ENCODE measurements at places on chromosomes 7 and 10. TPM values are rescaled to one million over a fixed set of nuclear protein-coding genes. Genes with fewer than 3 reads are reported as not detected.

- no peak for DNase-seq
Measured at GRCh38 chr7:90269163-90269562, 24.2 kb downstream of the CFAP69 start.

DNA sequence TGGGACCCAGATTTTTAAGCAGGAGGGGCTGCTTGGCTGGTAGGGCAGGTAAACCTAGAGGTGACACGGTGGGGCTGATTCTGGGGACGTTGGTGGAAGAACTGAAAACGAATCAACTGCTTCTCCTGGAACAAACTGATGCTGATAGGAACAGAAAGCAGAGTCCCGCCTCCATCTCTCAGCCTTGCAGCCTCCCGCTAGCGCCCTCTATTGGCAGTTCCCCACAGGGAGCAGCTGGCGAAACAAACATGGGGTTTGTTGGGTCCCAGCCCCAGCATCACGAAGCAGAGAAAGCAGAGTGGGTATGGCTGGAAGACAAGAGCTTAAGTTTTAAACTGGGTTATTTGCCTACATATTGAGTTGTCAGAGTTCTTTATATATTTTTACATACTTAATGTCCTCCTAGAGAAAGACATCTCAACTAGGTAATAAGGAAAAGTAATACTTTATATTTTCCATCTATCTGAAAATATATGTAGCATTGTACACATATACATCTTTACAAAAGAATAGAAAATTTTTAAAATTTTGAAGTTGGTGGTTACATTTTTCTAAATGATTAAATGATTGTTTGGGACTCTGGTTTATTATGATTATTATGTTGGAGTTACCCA lies 42.3 kb upstream of the FOXI2 start:
- DNase-seq: no peak

GRCh38 chr10:126110489-126111180 lies 214.3 kb downstream of the FANK1 start:
- DNase-seq: peak; percentile 61

- DNase-seq: no peak
Measured at GRCh38 chr7:24560772-24561171, 12.5 kb upstream of the PALS2 start.

DNA sequence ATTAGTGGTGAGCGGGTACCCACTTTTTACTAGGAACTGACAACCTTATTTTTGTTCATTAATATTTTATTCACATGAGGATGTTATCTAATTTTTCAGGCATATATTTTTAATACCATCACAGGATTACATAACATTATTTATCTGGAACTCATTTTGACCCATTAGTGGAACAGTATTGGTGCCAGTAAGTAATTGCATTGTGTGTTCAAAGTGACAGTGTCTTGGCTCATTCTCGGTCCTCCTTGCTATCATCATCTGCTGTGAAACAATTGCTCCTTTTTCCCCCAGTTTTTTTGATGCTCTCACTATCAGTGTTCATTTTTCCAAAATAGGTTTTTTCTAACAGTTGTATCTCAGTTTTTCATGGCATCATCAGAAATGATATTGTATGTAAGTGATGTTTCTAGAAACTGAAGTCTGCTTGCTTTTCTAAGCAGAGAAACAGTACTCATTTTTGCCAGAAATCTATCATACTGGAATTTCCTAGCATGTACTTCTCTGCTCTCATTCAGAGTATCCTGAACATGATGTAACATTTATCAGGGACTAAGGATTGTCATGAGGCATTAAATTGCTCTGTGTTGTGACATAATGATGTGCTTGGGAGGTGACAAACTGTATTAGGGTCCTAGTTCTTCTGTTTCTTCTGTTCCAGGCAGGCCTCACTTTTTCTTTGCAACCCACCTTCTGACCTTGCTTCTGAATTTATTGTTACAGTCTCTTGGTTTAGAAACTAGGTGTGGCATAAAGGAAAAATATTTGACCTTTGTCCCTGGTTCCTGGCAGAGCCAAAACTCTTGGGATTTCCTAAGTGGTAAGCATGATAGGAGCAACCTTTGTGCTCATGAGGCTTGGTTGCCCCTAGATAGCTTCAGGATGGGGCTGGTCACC lies 4.2 kb downstream of the NUB1 start:
- no peak for DNase-seq

GRCh38 chr10:35545878-35546590 lies 59.1 kb upstream of the GJD4 start:
- peak; percentile 76 for DNase-seq

SLC26A3 gene
- not detected for polyA plus RNA-seq

GRCh38 chr7:99679032-99679399 lies 780 bp downstream of the CYP3A5 start:
- peak; percentile 14 for DNase-seq

ASNS gene
- polyA plus RNA-seq: 26.8 TPM

EPO gene
- not detected for polyA plus RNA-seq

DNA sequence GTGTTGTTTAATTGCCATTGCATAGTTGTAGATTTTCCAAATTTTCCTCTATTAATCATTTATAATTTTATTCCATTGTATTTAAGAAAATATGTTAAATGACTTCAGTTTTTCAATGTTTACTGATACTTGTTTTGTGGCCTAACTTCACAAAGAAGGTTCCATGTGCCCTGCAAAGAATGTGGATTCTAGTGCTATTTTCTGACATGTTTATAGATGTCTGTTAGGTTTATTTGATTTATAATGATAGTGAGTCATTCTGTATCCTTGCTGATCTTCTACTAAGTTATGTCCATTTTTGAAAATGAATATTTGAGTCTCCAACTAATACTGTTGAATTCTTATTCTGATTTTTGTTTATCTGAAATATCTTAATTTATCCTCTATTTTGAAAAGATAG lies 369.0 kb downstream of the MAGI2 start:
- peak; percentile 17 for DNase-seq

DNA sequence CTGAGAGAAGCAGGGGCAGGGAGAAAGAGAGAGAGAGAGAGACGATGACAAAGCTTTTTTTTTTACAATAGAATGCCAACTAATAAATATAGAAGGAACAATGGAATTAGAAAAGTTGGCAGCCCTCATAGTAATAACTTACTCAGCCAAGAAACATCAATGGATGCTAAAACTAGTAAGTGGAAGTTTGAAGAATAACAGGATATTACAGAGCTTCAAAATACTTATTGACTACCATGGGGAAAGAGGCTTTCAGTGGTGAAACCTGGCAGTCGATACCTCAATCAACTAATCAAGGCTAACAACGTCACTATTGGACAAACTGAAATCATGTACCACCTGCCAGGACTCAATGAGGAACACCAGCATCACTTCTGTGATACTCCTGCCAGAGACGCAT lies 100.5 kb upstream of the LRRC4 start:
- no peak for DNase-seq

GHRHR gene
- not detected for polyA plus RNA-seq

DNA sequence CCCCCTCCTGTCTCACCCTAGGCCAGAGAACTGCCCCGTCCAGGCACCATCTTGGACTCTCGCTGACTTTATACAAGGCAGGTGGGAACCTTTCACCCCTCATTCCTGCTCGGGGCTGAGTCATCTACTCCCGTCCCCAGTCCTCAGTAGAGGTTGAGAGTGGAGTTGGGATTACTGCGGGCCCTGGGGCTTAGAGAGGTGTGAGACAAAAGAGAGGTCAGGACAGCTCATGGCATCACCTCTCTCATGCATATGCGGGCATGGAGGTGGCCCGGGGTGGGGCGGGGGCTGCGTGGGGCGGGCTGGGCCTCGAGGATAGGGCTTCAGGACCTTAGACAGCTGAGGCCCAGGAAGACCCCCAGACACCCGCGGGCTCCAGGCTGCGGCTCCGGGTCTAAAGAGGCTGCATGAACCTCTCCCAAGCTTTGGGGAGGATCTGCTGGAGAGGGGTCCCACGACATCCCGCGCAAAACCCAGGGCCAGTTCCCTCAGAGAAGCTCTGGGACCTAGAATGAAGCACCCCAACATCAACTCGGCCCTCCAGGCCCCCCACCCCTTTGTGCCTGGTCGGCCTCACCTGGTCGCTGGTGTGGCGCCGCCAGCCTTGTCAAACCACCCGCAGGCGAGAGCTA lies 317 bp downstream of the PDZD7 start:
- DNase-seq: no peak

PPP3CB gene
- polyA plus RNA-seq: 38.8 TPM

- DNase-seq: no peak
Measured at GRCh38 chr7:45627691-45628456, 53.7 kb downstream of the ADCY1 start.

TRPV5 gene
- not detected for polyA plus RNA-seq

DNA sequence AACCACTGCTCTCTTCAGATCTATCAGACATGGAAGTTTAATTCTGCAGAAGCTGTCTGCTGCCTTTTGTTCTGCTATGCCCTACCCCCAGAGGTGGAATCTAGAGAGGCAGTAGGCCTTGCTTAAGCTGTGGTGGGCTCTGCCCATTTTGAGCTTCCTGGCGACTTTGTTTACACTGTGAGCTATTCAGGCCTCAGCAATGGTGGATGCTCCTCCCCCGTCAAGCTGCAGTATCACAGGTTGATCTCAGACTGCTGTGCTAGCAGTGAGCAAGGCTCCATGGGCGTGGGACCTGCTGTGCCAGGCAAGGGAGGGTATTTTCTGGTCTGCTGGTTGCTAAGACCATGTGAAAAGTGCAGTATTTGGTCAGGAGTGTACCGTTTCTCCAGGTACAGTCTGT lies 45.1 kb upstream of the CDK14 start:
- no peak for DNase-seq

GRCh38 chr10:81219758-81220157 lies 655.2 kb upstream of the NRG3 start:
- no peak for DNase-seq

DNA sequence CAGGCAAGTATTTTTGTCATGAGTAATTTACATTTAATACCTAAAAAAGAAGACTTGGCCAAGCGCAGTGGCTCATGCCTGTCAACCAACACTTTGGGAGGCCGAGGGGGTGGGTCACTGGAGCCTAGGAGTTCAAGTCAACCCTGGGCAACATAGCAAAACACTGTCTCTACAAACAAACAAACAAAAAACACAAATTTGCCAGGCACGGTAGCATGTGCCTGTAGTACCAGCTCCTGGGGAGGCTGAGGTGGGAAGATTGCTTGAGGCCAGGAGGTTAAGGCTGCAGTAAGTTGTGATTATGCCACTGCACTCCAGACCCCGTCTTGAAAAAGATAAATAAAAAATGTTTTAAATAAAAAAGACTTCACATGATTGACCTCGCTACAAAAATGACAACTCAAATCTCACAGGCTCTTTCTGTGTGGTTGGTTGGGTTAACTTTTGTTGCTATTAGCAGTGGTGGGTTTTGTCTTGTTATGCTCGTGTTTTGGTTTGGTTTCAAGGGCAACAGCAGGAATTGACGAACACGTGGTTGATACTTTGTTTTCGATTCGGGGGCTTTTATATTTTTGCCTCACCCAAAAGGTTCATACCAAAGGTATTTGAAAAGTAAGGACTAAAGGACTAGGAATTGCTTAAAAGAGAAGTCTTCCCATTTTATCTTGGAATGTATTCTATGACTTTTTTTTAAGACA lies 227.2 kb upstream of the MKLN1 start:
- no peak for DNase-seq

- no peak for DNase-seq
Measured at GRCh38 chr10:126907423-126907970, 2.3 kb downstream of the DOCK1 start.

DNA sequence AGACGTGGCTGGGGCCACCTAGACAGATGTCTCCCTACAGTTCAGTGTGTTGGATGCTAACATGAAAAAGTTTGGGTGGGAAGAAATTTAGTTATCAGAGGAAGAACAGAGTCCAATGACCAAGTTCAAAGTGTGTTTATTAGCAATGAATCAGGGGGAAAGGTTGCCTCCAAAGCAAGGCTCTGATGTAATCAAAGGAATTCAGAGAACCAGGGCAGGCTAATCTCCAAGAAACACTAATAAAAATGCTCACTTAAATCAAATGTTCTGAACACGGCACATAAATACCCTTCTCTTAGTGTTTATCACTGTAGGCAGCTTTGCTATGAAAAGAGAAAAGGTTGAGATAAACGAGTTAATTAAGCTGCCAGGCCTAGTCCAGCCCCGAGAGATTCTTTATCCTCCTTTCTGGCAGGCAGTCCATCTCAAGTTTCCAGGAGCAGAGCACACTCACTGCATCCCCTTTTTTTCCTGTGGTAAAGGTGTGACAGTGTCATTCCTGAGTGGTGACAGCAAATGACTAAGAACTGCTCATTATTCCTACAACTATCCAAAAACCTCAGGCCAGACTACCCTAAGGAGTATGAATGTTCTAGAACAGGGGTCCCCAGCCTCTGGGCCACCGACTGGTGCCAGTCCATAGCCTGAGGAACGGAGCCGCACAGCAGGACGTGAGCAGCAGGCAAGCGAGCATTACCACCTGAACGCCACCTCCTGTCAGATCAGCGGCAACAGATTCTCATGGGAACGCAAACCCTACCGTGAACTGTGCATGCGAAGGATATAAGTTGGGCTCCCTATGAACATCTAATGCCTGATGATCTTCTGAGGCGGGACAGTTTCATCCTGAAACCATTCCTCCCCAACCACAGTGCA lies 66.9 kb upstream of the FHIP2A start:
- peak; percentile 81 for DNase-seq

DNA sequence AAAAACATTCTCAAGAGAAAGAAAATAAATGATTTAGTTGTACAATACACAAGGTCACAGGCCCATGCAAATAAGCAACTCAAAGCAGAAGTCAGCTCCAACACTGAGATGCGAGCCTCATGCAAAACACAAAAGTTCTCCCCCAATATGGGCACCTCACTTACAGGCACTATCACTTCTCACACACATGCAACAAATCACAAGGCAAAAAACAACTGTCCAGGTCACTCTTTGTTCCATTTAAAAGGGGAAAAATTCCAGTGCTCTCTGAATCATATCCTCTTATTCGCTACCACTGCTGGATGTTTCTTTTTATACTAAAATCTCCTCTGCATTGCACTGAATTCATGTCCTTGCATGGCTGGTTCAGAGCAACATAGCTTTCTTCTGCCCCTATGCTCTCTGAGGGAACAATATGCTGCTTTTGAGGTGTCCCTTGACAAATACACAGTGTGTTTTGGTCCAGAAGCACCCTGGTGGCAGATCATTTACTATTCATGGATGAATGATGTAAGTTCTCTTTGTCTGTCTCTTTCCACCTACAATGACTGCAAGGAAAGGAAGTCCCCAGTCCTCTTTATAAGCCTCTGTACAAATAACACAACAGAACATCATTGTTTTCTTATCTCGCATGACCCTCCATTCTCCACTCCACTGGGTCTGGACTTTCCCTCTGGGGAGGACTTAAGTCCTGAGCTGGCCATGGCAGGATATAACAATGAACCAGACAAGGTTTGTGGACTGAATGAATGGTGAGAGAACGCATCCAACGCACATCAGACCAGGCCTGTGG lies 85.4 kb upstream of the GSDME start:
- peak; percentile 28 for DNase-seq

ATG9B gene
- 0.03 TPM for polyA plus RNA-seq

ABCB4 gene
- polyA plus RNA-seq: 0.16 TPM

All from fibroblast of lung (primary cell).